KBM-7 (cell line): ENCODE measurements at places on chromosomes 3 and 15.
A peak's percentile ranks its signal among the peaks of the same experiment; 100 is the strongest.

DNA sequence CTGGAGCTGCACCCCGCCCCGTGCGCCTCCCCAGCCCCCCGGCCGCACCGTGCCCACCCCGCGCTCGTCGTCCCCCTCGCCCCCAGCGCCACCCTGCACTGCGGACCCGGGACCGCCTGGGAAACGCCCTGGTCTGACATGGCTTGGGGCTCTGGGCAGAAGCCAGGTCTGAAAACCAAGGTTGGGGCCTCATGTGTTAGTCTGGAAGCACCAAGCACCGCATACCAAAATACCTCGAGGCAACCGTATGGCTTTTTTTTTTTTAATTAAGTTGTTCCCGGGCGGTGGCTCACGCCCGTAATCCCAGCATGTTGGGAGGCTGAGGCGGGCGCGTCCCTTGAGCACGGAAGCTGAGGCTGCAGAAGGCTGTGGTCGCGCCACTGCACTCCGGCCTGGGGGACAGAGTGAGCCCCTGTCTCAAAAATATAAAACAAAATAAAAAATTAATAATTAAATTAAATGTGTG is 91.5 kb upstream of the CHD2 start:
- no peak for DNase-seq

DNA sequence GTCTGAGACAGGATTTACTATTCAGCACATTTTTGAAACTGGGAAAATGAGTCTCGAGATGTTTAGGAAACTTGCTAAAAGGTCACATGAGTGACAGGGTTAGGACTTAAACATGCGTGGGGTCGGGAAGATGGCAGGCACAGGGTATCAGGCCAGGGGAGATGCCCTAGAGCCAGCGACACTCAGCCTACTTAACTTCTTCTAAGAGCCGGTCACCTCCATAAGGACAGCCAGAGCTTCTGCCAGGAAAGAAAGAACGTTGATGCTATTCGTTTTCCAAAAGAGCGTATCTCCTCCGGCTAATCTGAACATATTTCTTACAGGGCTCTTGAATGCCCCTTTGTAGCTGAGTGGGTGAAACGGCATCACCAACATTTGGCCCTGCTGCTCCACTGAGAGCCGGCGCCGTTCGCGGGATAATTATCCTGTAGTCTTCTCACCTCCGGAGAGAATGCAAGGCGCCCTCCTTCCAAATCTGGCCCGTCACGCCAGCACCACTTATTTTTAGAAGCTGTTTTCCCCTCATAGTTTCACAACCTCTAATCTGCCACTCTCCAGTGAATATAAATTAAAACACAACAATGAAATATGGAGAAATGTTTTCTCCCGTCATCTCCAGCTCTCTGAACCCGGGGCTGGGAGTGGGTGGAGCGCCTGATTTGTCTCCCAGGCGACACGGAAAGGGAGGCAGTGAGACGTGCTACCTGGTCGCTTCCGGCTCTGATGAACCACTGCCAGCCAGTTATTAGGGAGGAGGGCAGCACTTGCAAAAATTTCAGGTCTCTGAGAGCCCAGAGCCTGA is 58.5 kb downstream of the LIPC start:
- no peak for DNase-seq

DNA sequence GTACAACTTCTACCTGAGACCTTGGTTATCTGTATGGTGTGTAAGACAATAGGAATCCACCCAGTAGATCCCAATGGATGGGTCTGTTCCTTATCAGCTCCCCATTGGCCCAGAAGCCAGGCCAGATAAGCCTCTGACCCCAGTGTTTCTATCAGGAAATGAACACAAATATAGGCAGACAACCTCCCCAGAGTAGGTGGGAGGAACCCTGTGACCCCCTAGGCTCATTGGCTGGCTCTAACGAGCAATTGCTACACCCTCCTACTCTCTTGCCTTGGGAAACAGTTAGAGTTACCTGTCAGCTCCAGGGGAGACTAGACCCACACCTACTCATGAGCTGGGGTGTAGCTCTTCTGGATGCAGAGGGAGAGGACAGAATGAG is 299.9 kb downstream of the UACA start:
- no peak for DNase-seq

DNA sequence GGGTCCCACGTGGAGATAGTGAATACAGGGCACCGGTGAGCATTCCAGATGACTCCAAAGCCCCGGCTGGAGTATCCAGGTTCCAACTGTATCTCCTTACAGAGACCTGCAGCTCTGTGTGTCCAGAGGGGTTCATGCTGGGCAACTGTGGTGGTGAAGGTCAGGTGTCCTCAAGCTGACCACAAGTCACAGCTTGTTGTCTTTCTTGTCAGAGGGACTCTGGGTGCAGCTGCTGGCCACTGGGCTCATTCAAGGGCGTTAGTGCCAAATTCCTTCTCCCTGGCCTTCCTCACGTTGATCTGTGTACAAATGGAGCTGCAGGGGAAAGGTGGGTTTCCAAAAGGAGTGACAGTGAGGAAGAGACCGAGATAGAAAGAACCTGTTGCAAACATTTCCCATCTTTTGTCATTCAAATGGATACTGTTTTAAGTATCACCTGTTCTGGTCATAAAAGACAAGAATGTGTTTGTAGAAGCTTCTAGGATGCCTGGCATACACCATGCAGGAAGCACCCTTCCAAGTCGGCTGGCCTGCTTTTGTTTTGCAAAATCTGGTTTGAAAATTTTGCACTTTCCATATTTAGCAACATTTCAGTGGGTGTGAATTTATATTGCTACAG is 52.5 kb downstream of the CEMIP start:
- DNase-seq: no peak

GRCh38 chr15:62756995-62757360 is 285.6 kb upstream of the TPM1 start:
- DNase-seq: no peak

DNA sequence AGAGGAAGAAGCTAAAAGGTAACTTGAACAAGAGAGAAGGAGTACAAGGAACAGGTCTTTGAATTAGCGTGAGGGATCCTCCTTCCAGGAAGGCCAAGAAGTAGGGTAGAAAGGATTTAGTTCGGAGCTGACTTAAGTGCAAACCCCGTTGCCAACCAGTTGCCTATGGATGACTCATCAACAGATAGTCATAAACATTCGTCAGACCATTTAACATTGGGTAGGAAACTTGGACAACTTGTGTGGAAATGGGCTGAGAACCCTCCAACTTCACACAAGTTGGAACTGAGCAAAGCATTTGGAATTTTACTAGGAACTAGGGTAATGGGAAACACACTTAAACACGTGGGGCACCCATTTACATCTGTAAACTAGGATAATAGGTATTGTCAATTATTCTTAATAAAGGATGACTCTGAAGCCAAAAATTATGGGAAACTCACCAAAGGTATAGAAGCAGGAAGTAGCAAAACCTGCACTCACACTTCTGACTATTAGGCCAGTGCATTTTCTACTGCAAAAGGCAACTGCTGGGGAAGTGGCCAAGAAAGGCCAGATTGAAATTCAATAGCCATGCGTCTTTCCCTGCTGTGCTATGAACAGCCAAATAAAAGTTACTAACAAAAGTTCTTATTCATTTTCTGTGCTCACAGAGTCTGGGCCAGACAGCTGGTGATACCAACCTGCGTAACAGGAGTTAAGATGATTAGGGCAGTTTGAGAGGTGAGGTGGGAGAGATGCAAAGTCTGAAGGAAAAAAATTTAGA is 174.5 kb upstream of the TMC3 start:
- no peak for DNase-seq

DNA sequence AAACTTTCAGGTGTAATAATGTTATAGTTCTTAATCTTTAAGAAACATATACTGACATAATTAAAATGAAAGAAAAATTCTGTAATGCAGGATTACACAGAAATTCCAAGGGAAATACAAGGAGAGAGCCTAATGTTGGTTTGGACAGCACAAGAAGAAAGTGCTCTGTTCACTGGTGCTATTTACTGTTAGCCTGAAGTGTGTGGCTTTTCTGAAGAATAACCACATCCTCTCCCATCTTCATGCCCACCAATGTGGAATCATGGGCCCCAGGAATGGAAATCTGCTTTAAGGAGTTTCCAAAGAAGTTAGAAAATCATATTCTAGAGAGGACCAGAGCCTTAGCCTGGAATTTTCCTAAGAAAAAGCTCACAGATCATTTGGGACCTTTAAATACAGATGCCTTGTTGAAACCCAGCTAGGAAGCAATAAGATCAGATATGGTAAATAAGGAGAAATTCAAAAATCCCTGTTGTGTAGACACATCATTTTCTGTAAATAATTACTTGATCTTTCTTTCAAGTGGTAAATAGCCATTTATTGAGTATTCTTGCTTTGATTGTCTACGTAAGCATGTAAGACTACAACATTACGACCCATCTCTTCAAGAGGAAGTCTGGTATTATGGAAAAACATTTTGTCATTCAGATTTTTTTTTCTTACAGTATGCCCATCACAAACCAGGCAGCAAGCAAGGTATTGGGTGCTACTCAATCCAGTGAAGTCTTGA is 10.3 kb upstream of the USP50 start:
- no peak for DNase-seq

GRCh38 chr15:59557581-59557980 is 54.0 kb upstream of the GCNT3 start:
- peak; percentile 50 for DNase-seq

- no peak for DNase-seq
These were observed 11.7 kb downstream of the SHOX2 start for GRCh38 chr3:158094235-158095110.

DNA sequence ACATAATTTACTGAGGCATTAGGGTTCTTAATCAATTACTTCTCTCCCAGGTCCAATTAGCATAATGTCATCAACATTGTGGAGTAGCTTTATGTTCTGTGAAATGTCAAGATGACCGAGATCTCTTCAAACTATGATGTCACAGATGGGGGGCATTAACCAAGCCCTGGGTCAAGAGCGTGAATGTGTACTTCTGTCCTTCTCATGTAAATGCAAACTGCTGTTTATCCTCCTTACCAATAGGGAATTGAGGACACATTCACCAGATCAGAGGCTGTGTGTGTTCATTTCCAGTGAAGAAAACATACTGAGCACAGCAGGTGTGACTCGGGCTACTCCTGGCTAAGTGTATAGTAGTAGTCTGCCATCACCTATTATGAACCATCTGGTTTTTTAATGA is 177.9 kb downstream of the MINAR1 start:
- no peak for DNase-seq

DNA sequence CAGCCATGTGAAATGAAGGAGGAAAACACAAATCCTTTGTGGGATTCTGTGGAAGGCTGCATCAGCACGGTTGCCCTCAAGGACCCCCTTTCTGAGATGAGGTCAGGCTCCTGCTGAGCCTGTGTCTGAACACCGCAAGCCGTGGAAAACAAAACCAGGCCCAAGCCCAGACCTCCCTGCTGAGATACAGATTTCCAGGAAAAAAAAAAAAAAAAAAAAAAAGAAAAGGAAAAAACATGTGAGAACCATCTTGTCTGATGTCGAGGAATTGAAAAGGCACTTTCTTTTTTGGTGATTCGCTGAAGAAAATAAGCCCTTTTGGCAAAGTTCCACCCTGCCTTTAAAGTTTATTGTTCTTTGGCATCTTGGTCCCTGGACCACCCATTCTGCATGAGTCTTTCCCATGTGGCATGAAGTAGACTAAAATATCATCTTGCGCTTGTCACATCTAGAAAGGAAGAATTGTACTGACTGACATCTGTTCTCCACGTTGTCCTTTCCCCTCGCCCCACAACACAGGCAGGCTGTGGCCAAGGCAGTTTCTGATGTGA is 117.6 kb downstream of the CHST2 start:
- DNase-seq: no peak

- DNase-seq: no peak
These were observed 45.2 kb upstream of the LMCD1 start for GRCh38 chr3:8456412-8456811.

DNA sequence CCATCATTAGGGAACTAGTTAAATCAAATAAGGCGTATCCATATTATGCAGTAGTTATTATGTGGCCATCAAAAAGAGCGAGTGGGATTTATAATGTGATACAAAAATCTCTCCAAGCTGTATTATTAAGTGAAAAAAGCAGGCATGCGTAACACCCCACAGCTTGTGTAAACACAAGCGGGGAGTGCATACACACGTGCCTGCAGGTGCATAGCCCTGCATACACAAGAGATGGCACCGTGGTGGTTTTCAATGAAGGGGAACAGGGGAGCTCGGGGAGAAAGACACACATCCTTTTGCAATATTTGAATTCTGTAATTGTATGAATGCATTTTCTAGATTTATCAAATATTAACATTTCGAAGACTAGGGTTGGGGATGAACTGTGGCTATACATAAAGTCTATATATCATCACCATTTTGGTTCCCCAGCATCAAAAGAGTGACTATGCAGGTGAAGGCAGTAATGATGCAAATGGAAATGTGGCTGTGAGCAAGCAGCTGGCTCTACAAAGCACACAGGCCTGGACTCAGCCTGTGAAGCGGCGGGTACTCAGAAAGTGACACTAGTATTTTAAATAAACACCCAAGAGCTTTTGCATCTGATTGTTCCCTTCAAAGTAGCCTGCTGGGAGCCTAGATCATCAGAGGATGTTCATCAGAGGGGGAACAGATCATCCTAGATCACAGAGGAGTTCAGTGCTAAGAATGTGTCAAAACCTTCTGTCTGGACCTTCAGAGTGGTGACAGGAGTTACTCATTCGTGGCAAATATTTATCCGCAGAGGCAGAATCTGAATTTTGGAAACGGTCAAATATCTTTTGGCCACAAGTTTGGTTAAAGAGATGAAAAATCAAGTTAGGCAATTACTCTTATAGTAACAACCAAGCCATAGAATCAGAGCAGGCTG is 9.4 kb upstream of the KIF7 start:
- no peak for DNase-seq

DNA sequence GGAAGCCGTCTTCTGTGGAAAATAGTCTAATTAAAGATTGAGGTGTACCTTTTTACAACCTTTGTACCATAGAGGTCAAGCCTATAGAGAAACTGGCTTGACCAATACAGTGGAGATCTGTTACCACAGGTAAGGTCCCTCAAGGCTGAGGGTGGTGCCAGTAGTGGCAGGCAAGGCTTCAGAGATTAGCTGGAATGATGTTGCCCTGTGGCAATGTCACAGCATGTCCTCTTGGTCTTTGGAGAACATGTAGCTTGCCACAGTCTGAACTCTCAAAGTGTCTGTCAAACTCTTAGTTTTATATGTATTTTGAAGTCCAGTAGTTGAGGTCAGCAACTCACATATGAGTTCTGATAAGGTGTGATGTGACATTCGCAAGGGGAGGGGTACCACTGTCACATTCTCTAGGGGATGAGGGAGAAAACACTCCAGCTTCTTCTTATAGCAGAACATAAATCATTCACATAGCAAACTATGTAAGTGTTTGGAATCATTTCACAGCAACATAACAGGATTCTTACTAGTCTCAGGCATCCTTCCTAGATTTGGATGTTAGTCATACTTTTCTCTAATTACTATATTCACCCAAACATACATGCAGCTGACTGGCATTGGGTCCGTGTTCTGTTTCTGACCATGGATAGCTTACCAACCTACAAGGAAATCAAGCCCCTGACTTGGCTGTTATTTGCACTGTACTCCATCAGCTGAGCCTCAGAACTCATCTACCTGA is 173.6 kb downstream of the UBE2E2 start:
- no peak for DNase-seq

GRCh38 chr3:13040361-13041074 is 32.7 kb downstream of the IQSEC1 start:
- DNase-seq: no peak
